ENCODE measurements at places on chromosomes 2 and 18.

- DNase-seq: no peak
These were observed 29.6 kb downstream of the CYBRD1 start for GRCh38 chr2:171551836-171552235.

DNA sequence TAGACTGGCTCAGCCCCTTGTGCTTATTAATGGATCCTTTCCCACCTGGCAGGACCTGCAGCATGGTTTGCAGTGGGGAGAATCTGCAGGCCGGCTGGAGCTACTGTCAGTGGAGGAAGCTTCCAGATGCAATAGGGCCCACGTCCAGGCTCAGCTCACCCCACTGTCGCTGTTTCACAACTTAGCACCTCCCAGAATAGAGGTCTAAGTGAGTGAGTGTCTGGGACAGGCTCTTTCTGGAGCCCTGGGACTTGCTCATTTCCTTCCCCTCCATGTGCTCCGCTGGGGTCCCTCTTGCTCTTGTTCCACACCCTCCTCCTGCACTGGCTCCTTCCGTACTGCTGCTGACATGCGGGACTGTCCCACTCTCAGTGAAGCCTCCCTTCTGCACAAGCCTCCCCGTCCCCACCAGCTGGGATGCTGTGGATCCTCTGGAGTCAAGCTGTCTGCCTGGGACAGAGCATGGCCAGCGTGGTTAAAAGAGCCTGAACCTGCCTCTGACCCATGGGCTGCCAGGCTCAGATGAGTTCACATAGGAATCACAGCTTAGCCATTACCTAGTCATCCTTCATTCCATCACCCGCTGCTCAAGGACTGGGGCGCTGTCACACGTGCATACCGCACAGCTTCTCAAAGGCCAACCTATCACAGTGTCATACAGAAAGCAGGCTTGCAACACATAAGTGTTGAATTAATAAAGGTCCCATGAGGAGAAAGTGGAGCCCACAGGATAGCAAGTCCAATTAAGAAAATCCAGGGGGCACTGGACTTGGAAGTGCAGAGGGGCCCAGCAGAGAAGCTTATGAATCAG is 135.9 kb downstream of the ACKR3 start:
- DNase-seq: no peak

DNA sequence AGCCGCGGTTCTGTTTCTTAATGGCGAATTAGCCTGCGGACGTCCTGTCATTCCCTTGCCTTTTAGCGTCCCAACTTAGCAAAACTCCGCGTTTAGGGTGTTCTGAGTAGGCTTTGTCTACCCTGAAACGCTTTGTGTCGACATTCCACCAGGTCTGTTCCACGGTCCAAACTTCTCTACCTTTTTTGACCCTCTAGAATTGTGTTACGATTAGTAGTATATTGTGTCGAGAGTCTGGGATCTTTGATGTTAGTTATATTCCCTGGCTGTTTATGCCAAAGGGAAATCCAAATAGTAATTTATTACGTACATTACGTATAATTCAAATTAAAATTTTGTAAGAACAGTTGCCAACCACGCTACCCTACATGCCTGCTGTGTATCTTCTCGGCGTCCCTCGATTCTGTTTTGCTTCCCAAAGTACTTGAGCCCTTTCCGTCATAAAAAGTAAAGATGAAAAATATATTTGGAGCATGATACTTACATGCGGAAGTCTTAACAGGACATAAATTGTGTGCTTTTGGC is 495 bp upstream of the TTC32 start:
- peak; percentile 10 for DNase-seq

DNA sequence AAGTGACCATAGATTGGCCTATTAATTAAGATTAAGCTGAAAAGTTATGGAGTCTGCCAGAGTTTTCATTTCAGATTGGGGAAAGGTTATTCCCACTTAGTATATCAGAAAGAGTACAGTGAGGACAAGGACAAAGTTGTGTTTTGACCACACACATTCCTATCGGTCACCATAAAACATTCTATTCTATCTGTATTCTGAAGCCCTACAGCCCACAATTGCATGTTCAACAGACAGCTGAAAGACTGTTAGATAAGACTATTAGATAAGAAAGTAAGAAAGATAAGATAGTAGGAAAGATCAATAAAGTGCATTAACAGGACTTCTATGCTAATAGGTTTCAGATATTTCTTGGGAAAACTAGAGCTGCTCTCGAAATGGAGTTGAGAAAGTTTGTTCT is 26.7 kb upstream of the ACYP2 start:
- no peak for DNase-seq

GRCh38 chr18:50911006-50911405 is 32.1 kb downstream of the ME2 start:
- DNase-seq: no peak
